ENCODE measurements at places on chromosomes 7 and 10.

DNA sequence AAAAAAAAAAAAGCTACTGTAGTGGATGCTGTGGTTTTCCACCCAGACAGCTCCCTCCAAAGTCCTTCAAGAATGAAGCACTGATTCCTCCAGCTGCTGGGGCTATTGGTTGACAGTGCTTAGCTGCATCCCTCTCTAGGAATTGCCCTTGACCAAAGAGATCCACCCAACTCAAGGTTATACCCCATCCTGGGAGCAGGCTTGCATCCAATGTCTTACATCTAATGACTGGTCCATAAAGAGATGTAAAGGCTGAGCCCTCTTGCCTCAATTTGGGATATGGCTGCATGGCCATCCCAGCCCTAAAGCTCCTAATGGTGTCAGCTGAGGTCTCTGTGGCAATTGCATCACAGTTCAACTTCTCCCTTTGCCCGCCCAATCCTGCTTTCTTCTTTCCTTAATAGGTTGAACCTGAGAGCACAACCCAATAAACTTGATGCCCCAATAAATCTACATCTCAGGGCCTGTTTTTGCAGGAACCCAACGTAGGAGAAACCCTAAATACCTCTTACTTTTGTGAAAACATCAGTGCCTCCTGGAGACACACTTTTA is 4.4 kb downstream of the GPR37 start:
- no peak for DNase-seq

GRCh38 chr7:114356133-114356532 is 58.5 kb upstream of the FOXP2 start:
- no peak for DNase-seq

GRCh38 chr7:151366166-151366879 is 24.7 kb downstream of the NUB1 start:
- DNase-seq, result no peak

GRCh38 chr7:80843018-80843677 is 75.7 kb downstream of the SEMA3C start:
- no peak for DNase-seq

GRCh38 chr7:139679731-139680594 is 97.8 kb downstream of the HIPK2 start:
- DNase-seq, result peak; percentile 61

DNA sequence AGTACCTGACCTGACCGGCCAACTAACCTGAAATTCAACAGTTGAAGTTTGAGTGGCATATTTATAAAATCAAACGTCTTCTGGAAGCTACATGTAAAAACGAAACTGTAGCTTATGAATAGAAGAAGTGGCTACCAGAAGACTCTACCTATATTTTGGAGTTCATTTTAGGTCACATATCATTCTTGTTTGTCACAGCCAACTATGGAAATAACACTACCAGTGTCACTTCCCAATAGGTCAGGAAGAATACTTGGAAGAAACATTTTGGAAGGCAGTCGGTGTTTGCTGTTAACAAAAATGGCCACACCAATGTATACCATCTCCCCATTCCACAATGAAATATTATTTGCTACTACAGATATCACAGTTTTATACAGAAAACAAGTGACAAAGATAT is 12.6 kb downstream of the TWIST1 start:
- no peak for DNase-seq

GRCh38 chr7:28155019-28155660 is 25.5 kb downstream of the JAZF1 start:
- no peak for DNase-seq

Data from skeletal muscle cell (primary cell).